ENCODE measurements at places on chromosomes 16 and 17.

DNA sequence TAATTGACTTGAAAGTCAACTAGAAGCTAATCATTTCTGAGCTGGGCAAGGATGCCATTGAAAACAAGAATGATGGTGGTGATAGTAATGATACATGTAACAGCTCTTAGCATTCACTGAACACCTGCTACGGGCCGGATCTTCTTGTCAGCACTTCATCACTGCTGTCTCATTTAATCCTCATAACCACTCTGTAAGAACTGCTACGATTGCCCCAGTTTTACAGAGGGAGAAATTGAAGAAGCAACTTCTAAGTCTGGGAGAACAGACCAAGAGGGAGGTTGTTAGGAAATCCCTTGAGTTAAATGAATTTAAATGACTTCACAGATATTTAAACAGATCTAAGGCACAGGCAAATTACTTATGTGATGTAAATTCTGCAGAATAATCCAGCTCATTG lies 7.0 kb upstream of the GAN start:
- no peak for DNase-seq

DNA sequence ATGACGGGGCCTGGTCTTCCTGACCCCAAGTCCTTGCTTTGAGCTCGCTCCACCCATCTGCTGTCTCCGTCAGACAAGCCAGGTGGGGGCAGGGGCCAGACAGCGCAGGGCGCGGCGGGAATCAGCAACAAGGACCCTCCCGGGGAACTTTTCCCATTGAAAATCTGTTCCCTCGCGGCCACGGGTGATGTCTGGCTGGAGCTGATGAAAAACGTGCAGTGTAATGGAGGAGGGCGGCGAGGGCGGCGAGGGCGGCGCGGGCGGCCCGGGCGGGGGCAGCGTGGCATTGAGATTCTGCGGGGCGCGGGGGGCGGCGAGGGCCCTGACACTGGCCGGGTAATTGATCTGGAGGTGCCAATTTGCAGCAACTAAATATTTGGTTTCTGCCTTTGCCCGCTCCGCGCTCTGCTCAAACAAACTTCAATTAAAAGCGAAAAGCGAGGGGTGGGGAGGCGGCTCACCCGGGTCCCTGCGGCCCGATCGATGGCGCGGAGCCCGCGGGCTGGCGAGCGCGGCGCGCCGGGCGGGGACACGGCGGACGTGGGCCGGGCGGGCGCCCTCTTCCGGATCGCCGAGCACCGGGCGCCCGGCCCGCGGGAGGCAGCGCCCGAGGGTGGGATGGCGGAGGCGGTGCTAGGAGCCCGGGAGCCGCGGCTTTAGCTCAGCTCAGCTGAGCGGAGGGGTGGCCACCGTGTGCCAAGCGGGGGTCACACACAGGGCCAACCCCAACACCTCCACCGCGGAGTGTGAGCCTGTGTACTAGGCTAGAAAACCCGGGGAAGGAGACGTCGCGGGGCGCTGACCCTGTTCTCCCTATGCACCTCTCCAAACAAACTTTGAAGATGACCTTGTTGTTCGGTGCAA lies 32.4 kb downstream of the DCAKD start:
- no peak for DNase-seq

GRCh38 chr17:77245162-77245926 lies 104.6 kb downstream of the SEC14L1 start:
- no peak for DNase-seq

GRCh38 chr17:43224146-43224705 lies 4.2 kb downstream of the CCDC200 start:
- DNase-seq: no peak

DNA sequence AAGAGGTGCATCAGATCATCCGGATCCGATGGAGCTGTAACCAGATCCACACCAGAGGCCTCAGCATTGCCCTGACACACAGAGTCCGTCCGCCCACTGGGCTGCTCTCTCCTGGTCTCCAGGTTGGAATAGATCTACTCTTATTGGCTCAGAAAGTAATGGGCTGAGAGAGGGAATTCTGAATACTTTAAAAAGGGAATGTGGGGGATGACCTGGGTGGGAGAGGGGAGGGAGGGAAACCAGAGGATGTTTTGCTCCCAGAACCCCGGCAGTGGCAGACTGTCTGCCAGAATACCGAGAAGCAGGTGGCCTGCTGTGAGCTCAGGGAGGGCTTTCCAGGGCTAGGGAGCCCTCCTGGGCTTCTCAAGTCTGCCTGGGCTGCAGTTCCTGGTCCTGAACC lies 126.5 kb downstream of the ENGASE start:
- DNase-seq: no peak

- DNase-seq: no peak
Measured at GRCh38 chr17:5870231-5870953, 199.8 kb upstream of the WSCD1 start.

- peak; percentile 86 for DNase-seq
Measured at GRCh38 chr17:7843536-7844291, 9.7 kb downstream of the KDM6B start.

DNA sequence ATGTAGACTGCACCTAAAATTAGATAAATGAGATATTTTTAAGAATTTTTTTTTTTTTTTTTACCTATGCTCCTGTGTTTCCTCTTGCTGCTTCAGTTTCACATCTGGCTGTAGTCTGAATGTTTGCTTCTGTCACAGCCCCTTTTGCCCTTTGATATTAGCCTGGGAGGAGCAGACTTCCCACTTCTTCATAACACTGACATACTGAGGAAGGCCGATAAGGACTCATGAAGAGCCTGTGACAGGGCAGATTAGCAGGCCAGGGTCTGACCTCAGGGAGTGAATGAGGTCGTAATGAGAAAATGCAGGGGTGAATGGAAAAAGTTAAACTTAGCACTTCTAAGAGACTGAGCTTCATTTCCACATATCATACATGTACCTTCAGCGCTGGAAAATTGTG lies at the start of gene SLFN14:
Gene SLFN14 (minus strand): TSS at position 117 of the 400 bp plus-strand sequence. CDS start 2,757 bp downstream, outside the sequence.
- no peak for DNase-seq

GRCh38 chr17:19296786-19297778 lies 59.9 kb downstream of the EPN2 start:
- DNase-seq: no peak

- no peak for DNase-seq
Measured at GRCh38 chr17:1491443-1492248, 840 bp downstream of the MYO1C start.

DNA sequence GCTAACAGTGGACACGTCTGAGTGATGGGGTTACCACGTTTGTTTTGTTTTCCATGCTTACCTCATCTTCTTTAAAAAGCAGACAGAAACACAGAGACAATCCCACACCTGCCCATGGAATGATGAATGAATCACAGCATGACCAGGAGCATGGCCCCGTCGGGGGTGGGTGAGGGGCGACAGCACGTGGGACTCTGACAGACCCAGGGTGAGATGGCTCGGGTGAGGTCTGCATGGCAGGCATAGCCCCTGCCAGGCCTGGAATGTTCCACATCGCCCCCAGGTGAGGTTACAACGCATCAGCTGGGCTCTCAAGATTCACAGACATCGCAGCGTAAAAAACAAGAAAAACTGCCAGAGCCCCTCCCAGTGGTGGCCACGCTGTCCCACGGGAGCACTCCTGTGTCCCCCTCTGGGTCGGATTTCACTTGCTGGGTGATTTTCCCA lies 18.1 kb downstream of the SLC7A5 start:
- DNase-seq: no peak

Measured in activated CD4-positive, CD25-positive, alpha-beta regulatory T cell (primary cell).